Right lobe of liver (tissue), 6 donors: ENCODE measurements at places on chromosomes 2 and 18. TPM values are rescaled to one million over a fixed set of nuclear protein-coding genes. Genes with fewer than 3 reads are reported as not detected.

NRP2 gene
- 10.1 TPM for total RNA-seq

VIL1 gene
- 31.1 TPM for total RNA-seq

YIPF4 gene
- 49.3 TPM for total RNA-seq

IL36B gene
- not detected for total RNA-seq

DNA sequence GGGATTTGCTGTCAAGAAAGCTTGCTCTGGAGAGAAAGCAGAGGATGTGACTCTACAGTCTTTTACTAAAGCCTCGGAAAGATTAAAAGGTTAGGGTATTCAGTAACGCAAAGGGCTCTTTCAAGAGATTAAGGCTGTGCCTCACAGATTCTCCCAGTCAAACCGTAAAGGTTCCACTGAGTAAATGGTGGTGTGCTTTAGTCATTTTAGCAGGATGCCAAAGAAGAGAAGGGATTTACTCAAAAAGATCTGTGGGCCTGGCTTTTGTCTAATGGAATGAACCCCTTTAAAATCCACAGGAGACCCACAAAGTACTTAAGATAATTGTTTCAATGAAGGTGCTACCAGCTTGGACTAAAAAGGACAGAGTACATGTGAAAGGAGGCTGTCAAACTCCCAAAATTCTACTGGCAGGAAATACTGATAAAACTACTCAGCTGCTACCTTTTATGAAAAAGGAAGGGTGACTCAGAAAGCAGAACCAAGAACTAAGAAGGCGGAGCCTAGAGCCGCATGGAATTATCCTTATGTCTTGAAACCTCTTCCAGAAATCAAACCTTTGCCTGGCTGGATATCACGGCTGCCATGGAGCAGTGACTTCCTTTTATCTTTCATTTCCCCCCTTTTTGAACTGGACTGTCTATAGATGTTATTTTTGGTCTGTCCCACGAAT is 670.2 kb upstream of the ZEB2 start:
- H3K36me3 ChIP-seq: no peaks in the 10 kb centered on the region

DNA sequence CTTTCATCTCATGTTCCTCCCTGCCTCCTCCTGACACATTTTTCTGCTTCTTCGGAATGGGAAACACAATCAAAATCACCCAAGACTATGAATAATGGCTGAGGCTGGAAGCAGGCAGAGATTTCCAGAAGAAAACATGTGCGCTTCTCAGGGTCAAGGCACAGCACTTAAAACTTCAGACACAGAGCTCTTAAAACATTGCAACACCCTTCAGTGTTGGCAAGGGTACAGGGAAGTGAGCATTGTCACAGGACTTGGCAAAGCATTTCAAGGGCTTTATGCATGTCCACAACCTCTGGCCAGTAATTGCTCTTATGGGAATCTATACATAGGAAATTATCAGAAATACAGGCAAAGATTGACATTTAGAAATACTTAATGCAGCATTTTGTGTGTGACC is 477.6 kb upstream of the KLHL29 start:
- H3K4me1 ChIP-seq: no peaks in the 10 kb centered on the region
- no peak overlapping the region for H3K4me3 ChIP-seq
- no peak overlapping the region for H3K27ac ChIP-seq
- peak; percentile 50 for DNase-seq
- H3K27me3 ChIP-seq: no peaks in the 10 kb centered on the region

DNA sequence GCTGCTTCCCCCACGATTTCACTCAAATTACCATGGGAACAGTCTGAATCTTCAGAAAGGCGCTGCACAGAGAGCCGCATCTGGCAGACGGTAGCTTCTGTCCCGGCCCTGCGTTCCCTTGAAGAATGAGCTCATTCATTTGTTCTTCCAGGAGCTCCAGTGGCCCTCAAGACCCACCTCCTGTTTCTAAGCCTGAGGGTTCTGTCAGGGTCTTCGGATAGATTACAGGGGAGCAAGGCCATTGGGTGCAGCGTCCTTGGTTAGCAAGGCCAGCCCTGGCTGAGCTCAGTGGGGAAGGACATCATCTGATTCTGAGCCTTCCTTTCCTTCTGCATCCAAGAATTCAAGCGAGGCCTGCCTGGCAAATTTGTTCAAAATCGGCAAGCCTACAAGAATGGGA is 111.9 kb downstream of the PDCL3 start:
- H3K36me3 ChIP-seq: no peaks in the 10 kb centered on the region
- H3K4me3 ChIP-seq: no peak overlapping the region
- H3K27me3 ChIP-seq: no peaks in the 10 kb centered on the region
- H3K27ac ChIP-seq: no peak overlapping the region
- no peak for DNase-seq
- no peaks in the 10 kb centered on the region for H3K4me1 ChIP-seq

DNA sequence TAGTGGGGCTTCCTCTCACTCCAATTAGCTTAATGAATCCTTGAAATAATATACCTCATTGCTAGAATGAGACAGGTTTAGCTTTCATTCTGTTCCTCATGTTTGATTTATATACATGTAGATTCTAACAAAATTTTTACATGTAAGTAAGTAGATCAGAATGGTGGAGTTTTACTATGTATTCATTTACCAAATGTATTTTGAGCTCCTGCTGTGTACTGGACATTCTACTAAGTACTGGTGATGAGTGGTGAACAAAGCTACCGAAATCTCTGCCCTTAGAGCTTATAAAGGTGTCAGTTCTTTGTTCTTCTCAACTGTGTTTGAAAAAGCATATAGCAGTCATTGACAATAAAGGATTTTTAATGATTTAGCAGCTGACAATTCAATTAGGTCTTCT is 19.7 kb downstream of the MTA3 start:
- no peak overlapping the region for H3K27ac ChIP-seq
- no peak overlapping the region for H3K4me3 ChIP-seq
- no peaks in the 10 kb centered on the region for H3K27me3 ChIP-seq

GRCh38 chr2:124482551-124482950 is 457.5 kb downstream of the CNTNAP5 start:
- no peak overlapping the region for H3K27ac ChIP-seq
- H3K4me3 ChIP-seq: no peak overlapping the region
- H3K36me3 ChIP-seq: no peaks in the 10 kb centered on the region
- no peaks in the 10 kb centered on the region for H3K4me1 ChIP-seq
- no peaks in the 10 kb centered on the region for H3K27me3 ChIP-seq

- DNase-seq: no peak
- no peak overlapping the region for H3K4me3 ChIP-seq
- H3K27me3 ChIP-seq: no peaks in the 10 kb centered on the region
Observed at GRCh38 chr2:236968880-236969534, 116.7 kb upstream of the COPS8 start.

DNA sequence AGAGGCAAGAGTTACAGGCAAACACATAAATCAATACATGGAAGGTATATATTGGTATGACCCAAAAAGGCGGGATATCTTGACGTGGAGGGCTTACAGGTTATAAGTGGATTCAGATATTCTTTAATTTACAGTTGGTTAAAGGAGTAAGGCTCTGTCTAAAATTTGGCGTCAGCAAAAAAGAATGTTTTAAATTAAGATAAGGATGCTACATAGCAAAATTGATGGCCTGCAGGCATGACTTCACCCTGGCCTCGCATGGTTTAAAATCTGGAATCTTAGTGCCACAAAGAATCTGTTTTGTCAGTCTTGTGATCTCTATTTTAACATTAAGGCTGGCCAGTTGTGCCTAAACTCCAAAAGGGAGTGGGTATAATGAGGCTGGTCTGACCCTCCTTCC is 58.4 kb upstream of the REL start:
- no peaks in the 10 kb centered on the region for H3K4me1 ChIP-seq
- H3K27ac ChIP-seq: no peak overlapping the region
- H3K4me3 ChIP-seq: no peak overlapping the region
- no peaks in the 10 kb centered on the region for H3K36me3 ChIP-seq
- H3K27me3 ChIP-seq: no peaks in the 10 kb centered on the region

- H3K27me3 ChIP-seq: peaks cover 27% of the 10 kb centered on the region
- no peak overlapping the region for H3K4me3 ChIP-seq
- H3K36me3 ChIP-seq: no peaks in the 10 kb centered on the region
- H3K4me1 ChIP-seq: peaks cover 27% of the 10 kb centered on the region
- no peak overlapping the region for H3K27ac ChIP-seq
Observed at GRCh38 chr2:45014016-45014702, 4.9 kb upstream of the SIX2 start.

DNA sequence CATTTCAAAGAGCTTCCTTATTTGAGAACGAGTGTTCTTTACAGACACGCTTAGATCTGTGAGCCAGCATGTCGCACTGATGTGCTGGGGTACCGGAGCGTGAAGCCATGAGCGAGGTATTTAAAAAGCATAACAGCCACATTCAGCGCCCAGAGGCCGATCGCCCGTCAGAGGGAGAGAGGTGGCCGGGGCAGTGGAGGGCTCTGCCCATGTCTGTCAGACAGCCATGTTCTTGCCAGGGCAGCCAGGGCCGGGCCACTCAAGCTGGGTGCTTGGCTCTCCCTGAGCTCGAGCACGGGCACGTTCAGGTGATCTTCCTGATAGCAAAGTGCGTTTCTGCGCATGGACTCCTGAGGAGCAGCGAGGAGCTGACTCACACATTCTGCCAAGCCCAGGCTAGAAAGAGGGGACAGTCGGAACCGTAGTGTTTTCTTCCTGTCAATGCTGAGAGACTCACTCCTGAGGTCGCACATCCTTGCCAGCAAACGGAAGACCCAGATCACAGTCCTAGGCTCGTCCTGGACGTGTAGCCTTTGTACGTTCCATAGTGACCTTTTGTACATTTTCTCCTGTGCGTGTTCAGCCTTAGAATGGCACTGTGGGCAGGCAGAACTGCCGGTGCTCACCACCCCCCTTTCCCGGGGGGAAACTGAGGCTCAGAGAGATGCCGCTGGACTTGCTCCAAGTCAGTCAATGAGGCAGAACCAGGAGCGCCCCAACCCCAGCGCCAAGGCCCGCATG is 100.7 kb downstream of the NFATC1 start:
- H3K4me1 ChIP-seq: no peaks in the 10 kb centered on the region
- H3K4me3 ChIP-seq: no peak overlapping the region
- H3K27ac ChIP-seq: no peak overlapping the region

- no peak for DNase-seq
- no peak overlapping the region for H3K27ac ChIP-seq
- H3K4me3 ChIP-seq: no peak overlapping the region
- H3K27me3 ChIP-seq: no peaks in the 10 kb centered on the region
- peaks cover 3% of the 10 kb centered on the region for H3K4me1 ChIP-seq
Observed at GRCh38 chr2:207995887-207996286, 29.4 kb downstream of the PLEKHM3 start.

DNA sequence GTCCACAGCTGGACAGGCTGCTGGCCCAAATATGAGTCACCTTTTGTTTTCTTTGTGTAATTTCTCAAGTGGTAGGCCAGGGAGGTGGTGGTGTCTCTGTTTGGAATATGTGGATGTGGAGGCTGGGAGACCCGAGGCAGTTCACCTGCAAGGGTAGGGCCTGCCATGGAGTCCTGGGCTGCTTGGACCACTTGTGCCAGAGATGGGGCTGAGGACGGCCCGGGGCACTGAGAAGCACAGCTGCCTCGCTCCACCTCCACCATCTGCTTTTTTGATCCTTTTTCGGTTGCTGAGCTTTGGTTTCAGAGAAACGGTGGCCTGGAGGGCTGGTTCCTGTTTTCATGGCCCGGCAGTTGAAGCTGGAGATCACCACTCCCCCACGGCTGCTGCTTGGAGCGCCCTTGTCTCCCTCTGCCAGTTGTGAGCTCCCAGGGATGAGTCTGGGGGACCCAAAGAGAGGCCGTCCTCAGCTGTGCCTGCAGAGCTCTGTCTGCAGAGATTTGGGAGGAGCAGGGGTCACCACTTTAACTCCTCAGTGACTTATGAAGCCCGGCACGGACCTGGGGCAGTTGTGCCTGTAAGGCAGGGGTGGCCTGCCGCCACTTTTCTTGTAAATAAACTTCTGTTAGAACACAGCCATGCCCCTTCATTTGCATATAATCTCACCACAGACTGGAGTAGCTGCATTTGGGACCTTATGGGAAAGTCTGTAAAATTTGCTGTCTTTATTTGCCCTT is 67.6 kb upstream of the MCFD2 start:
- H3K4me3 ChIP-seq: no peak overlapping the region
- no peaks in the 10 kb centered on the region for H3K36me3 ChIP-seq
- H3K27me3 ChIP-seq: no peaks in the 10 kb centered on the region
- peaks cover 1% of the 10 kb centered on the region for H3K4me1 ChIP-seq
- DNase-seq: no peak

DNA sequence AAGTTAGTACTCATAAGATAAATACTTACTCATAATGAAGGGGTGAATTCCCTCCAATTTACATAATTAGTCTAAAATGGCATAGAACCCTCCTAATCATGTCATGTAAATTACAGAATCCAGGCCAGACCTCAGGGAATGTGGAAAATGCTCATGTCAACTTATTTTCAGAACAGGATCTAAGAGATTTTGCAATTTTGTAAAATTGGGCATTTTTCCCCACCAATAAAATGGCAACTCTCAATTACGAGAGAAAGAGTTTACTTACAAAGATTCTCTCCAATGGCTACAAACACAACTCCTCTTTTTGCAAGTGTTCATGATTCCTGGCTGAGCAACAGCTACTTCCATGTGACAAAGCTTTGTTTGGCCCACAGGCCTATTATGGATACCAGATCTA is 33.8 kb upstream of the SP5 start:
- no peaks in the 10 kb centered on the region for H3K27me3 ChIP-seq
- no peak for DNase-seq
- no peaks in the 10 kb centered on the region for H3K36me3 ChIP-seq
- H3K27ac ChIP-seq: no peak overlapping the region
- no peak overlapping the region for H3K4me3 ChIP-seq

GRCh38 chr2:85438201-85439024 is 19.9 kb downstream of the SH2D6 start:
- H3K27me3 ChIP-seq: no peaks in the 10 kb centered on the region
- H3K4me3 ChIP-seq: peak overlapping the region; percentile 52
- DNase-seq: no peak
